ENCODE measurements at places on chromosomes 7 and 10.

- no peak for DNase-seq
Measured at GRCh38 chr10:6351495-6351894, 148.8 kb downstream of the PFKFB3 start.

DNA sequence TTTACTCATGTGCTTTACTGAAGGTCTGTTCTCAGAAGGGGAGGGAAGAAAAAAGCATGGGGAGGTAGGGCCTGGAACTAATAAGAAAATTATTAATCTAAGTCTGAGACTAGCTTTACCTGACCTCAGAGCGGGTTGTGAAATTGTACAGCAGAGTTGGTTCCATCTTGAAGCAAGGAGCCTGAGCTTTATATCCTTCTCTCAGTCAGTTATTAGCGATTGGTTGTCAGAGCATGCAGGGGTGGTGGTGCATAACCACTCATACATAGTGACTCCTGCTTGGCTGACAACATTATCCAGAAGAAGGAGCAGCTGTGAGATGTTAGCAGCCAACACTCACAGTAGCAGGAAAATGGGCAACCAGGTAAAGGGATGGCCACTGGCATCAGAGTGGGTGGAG is 976.3 kb upstream of the LRRTM3 start:
- DNase-seq: no peak

DNA sequence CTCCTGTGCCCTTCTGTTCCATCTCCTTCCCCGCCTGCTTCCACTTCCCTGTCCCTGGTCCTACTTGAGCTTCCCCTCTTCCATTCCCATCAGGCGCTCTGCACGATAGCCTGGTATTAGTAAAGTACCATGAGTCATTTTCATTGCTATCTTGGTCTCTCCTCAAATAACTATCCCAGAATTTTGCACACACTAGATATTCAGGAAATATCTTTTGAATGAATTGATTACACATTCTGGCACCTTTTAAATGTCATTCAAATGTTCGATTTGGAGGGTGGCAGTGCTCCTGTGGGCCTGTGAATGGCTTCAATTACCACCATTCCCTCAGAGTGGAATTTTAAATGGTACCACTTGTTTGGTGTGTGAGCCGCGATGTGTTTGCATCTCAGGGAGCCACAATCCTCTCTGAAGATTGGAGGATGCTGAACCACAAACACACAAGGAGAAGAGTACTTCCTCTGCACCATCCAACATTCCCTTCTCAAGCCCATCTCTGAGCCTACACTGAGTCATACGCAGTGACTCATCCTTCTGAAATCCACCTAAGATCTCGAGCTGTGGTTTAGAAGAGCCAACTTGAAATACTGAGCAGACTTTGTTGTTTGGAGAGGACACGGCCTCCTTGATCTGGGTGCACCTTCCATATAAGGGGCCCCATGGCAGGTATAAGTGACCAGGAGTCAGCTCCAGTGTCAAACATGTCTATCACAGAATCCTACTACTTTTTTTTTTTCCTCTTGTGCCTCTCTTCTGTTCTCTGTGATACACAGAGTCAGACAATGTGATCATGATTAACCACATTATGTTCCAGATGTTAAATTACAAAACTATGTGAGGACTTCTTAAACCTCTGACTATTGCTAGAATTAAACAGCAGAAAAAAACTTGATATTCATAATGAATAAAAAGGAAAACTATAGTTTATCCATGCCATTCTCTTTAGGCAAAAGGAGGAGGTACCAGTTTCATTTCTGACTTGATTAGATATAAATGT is 81.9 kb downstream of the BMPER start:
- DNase-seq: no peak

DNA sequence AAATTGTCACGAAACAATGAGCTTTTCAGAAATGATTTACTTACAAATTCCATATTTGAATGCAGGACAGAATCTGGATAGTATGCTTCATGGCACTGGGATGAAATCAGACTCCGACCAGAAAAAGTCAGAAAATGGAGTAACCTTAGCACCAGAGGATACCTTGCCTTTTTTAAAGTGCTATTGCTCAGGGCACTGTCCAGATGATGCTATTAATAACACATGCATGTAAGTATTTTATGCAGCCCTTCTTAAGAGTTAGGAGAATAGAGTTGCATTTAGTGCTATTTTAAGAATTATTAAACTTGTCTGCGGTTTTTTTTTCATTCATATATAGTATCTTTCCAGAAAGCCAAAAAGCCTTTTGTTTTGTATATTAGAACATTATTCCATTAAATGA is 67.4 kb downstream of the MMRN2 start:
- no peak for DNase-seq

DNA sequence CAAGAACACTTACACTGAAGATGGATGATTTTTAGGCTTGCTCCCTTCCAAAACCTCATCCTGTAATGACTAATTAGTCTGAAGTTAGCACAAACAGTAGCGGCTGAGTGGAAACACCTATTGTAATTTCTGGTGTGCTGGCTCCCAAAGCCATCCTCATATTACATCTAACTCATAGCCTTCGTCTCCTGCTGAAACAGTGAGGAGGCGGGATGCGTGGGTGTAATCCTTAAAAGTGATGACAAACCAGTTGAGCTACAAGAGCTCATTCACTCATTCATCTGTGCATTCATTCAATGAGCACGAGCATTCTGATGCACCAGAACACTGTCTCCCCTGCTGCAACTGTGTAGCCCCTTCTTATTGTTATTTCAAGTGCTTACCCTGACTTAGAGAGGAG is 235.3 kb downstream of the CALN1 start:
- DNase-seq: no peak

GRCh38 chr10:11605807-11606408 is 5.5 kb downstream of the USP6NL start:
- DNase-seq: no peak

DNA sequence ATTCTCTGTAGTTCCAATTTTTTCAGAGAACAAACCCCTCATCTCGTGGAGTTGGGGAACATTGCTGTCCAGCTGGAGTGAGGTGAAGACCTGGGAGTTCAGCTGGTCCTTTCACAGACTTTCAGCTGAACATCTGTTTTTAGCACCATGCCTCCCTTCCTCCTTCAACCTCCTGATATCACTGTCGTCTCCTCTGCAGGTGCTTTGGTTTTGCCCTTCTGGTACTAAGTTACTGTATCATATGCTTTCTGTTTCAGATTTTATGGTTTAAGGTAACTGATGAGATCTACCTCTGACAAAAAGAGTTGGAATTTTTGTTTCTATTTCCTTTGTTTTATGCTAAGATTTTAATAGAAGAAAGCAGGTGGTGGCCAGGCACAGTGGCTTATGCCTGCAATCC is 102.9 kb downstream of the ZNF438 start:
- DNase-seq: no peak
